Cardiac fibroblast (primary cell): ENCODE measurements at places on chromosomes 6 and 20.

DNA sequence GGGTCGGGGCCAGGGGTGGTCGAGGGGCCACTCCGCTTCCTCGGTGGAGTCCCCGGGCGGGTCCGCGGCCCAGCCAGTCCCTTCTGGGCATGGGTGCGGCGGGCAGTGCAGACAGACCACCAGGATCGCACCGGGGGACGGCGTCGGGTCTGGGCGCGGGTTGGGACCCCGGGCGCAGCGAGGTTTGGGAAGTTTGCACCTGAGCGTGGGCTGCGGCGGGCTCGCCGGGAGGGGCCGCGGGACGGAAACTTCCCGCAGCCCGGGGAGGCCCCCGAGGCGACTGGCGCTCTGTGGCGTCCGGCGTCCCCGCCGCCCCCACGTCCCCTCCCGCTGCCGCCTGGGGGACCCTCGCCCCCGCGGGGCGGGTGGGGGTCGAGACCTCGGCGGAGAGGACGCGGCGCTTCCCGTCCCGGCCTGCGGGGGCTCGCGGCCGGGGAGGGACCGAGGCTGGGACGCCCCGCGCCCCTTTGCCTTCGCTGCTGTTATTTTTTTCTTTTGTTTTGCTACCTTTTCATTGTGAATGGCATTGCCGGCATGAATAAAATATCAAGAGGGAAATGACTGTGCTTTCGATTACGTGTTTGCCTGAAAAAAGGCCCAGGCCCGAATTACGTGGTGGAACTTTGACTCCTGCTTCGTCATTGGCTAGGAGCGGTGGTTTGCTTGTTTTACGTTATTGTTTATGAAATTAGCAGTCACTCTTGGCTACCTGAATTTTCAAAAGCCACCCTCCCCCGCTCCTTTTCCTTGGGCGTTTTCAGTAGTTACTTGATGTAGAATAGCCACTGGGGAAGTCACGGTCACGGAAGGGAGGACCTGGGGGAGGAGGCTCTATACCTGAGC lies 703 bp downstream of the SNX9 start:
- peak; percentile 83 for DNase-seq

DNA sequence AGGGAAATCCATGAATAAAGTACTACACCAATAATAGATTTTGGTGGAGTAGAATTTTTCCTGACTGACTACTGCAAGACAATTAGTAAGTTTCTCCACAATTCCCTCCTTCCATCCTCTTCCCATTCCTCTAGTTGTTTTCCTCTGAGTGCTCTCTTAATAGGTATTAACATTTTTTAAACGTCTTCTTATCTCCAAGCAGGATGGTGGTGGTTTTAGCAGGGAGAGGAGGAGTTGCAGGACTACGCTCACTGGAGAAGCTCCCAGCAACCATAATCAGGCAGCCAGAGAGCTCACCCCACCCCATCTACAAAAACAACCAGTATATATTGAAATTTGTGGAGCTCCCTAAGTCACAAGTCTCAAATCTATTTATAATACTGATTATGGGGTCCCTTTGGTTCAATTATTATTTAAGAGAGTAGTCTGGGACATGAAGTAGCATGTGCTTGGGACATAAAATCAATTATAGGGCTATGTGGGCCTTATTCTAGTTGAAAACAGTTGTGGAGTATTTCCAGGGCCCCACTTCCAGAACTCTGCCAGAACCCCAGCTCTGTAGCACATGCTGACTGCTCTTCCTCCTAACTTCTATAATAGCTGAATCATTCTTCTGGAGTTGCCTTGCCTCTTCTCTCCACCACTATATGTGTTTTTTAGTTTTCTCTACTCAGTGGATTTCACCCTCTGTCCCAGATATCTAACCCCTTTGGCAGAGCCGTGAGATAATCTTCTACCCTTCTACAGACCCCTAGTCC lies 49.8 kb downstream of the MYB start:
- peak; percentile 6 for DNase-seq

DNA sequence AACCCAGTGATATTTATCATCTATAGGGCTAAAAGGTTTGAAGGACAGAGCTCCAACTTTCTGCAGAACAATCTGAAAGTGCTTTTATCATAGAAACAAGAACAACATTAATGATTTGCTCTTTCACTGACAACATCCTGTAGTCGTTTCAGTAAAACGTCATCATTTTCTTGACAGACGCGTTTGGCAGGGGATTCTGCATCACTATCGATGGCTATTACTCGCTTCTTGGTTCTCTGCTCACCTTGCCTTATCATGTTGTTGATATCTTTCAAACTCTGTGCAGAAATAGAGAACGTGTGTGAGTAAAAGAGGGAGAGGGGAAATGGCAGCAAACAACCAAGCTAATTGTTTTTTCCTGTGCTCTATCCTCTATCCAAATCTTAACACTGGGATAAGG lies 47.1 kb upstream of the SAMHD1 start:
- no peak for DNase-seq

DNA sequence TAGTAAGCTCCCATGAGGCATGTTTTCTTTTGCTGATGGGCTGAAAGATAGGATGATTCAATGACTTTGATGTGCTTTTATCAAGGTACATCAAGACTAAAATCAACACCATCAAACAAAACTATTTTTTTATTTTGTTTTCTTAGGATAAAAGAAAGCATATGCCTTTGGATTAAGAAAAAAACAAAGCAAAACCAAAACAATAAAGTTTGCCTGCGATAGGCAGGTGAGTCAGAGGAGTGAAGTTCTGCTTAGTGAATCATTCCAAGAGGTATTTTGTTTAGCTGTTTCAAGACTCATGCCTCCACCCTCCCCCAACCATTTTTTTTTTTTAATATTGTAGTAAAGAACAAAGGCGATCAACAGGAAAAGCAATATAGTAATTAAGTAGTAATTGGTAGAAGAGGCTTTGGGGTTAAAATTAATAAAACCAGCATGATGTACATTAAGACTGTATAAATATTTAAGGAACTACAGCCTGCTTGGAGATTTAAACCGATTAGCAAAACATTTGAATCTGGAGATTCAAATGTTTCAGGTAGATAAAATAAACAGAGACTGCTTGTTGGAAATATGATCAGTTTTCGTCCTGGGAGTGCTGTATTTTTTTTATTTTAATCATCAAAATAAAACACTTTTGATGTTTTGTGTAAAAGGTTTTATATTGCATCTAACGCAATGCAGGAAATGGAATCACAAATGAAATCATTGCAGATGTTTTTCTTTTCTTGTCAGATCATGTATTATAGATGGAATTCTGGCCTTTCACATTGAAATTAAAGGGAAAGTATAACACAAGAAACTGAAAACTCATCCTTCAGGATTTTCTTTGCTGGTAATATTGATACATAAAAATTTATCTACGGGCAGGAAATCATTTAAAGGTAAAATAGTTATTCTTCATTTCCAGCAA lies 482.3 kb upstream of the MANEA start:
- peak; percentile 7 for DNase-seq

DNA sequence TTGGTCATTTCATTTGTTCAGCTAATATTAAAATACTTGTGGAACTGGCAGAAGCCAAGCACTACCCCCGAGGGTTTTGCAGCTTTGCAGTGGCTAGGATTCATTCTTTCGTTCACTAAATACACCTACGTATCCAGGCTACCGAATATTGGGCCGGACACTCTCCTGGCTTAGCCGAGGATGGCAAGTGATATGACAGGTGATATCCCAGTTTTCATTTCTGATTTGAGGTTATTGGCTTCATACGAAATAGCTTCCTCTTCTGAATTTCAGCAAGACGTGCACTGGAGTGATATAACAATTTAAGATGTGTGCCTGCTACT lies 536 bp upstream of the MTFR2 start:
- DNase-seq = no peak

DNA sequence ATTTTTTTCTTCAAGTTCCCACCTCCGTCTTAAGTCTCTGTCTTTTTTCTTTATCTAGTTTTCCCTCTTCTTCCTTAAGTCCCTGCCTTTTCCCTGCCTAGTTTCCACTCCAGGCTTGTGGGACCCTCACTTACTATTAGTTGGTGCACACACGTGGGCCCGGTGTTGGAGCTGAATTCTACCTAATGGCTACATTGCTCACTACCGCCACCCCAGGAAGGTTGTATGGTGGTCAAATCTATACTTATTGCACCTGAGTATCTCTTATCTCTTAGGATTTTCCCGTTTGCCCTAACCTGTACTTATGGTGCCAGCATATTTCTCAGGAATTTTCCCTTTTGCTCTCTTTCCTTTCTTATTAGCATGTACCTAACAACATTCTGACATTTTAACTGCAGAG lies 692.8 kb downstream of the EPM2A start:
- no peak for DNase-seq

DNA sequence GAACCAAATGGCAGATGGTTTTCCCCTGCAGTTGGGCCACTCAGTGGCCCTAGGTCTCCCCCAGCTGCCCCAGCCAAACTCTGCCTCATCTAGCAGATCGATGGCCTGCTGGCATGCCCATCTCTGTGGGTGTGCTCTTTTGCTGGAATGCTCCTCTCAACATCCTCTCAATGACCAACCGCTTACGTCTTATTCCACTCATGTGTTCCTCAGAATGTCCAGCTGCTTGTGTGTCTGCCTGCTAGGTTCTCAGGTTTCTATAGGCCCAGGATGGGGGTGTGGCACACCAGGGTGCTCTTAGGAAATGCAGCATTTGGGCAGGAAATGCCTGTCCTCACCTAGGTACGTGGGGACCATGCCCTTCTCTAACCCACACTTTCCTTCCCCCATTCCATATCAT lies 509.9 kb upstream of the SYNCRIP start:
- no peak for DNase-seq

GRCh38 chr6:13846841-13847240 lies 32.5 kb upstream of the MCUR1 start:
- no peak for DNase-seq

GRCh38 chr6:147207837-147208754 lies 3.9 kb downstream of the STXBP5 start:
- no peak for DNase-seq

GRCh38 chr6:33414592-33415271 lies 3.2 kb downstream of the CUTA start:
- peak; percentile 19 for DNase-seq

DNA sequence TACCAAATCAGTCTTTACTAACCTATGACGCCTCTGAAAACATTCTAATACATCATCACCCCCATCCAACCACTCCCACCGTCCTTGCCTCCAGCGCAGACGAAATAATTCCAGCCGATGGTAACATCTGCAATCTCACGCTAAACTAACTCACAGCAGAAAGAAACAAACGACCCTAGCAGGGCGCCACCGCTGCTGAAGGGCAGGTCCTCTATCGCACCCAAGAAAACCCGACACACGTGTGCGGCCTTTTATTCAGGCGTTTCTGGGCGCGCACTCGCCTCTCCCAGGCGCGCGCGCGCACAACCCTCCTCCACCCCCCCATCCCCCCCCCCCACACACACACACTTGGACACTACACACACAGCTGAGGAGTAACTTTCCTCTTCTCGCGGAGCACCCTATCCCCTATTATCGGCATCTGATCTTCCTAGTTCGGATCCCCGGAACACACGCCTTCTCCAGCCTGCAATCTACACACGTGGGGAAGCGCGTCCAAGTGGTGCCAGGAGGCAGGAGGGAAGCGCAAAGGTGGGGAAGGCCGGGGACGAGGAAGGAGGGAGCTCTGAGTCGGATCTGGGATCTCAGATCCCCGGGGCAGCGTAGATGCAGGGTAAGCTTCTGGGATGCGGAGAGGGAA lies 1.4 kb downstream of the GFOD1 start:
- peak; percentile 48 for DNase-seq

- no peak for DNase-seq
Observed at GRCh38 chr6:2134554-2134953, 110.9 kb downstream of the GMDS start.

GRCh38 chr6:163570579-163571231 lies 156.2 kb downstream of the QKI start:
- peak; percentile 28 for DNase-seq

GRCh38 chr6:132973514-132973993 lies 159.2 kb downstream of the RPS12 start:
- DNase-seq = no peak

DNA sequence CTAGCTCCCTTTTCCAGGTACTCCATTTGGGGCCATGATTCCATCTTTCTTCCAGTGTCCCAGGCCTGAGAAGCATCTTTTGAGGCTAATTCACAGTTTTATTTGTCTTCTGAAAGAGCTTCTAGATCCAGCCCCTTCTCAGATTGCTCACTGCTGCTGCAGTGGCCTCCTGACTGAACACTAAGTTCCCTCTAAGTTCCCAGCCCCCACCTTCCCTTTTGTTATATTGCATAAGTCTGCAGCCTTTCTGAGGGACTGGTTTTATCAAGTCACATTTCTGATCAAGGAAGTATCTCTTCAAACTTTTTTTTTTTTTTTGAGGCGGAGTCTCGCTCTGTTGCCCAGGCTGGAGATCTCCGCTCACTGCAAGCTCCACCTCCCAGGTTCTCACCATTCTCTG lies 10.7 kb downstream of the MAPRE1 start:
- DNase-seq = peak; percentile 76

- no peak for DNase-seq
Observed at GRCh38 chr6:42129360-42129676, 13.1 kb downstream of the C6orf132 start.

- no peak for DNase-seq
Observed at GRCh38 chr6:39090036-39090435, 24.9 kb downstream of the SAYSD1 start.

GRCh38 chr6:14762077-14762476 lies 483.8 kb upstream of the JARID2 start:
- no peak for DNase-seq

DNA sequence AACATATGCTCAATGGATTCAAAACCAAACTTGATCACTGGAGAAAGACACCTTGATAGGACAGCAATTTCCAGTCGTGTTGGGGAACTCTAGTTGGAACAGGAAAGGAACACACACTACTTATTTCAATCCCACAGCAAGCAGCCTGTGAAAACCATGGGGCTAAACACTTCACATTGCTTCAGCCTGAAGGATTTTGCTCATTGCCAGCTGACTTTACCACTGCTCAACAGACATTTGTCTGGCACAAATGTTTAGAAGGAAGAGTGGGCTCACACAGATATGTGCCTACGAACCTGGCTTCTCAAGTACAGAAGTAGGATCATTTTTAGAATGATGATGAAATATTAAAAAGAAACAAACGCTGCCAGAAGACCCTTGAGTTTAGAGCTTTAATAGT lies 598.1 kb downstream of the PHF3 start:
- DNase-seq = no peak

DNA sequence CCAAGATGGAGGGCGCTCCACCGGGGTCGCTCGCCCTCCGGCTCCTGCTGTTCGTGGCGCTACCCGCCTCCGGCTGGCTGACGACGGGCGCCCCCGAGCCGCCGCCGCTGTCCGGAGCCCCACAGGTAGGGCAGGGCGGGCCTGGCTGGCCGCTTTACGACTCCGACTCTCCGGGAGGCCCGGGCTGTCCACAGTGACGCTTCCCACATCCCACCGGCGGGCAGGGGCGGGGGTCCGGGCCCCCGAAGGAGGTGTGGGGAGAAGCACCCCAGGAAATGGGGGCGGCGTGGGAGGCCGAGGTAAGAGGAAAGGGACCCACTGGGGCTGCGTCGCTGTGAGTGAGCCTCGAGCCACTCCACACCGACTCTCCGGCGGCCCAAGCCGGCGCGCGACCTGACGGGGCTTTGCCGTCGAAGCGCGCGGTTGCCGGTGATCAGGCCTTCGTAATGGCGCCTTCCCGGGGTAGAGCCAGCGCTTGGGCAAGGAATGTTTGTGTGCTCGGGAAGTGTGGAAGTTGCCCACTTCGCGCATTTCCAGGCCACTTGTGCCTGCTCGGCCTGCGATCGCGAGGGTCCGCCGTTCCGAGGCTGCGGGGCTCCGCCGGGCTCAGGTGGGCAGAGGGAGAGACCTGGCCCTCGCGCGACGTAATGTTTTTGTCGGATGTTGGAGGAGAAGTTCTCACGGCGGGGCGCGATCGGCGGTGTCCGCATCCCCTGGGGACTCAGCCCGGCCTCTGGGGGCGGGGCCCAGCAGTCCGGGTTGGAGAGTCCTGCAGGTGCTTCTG lies 427 bp downstream of the GINM1 start:
- peak; percentile 51 for DNase-seq
